ENCODE measurements at places on chromosomes 5 and 9.

GRCh38 chr9:131266266-131267229 is 9.8 kb downstream of the FAM78A start:
- no peak for DNase-seq

DNA sequence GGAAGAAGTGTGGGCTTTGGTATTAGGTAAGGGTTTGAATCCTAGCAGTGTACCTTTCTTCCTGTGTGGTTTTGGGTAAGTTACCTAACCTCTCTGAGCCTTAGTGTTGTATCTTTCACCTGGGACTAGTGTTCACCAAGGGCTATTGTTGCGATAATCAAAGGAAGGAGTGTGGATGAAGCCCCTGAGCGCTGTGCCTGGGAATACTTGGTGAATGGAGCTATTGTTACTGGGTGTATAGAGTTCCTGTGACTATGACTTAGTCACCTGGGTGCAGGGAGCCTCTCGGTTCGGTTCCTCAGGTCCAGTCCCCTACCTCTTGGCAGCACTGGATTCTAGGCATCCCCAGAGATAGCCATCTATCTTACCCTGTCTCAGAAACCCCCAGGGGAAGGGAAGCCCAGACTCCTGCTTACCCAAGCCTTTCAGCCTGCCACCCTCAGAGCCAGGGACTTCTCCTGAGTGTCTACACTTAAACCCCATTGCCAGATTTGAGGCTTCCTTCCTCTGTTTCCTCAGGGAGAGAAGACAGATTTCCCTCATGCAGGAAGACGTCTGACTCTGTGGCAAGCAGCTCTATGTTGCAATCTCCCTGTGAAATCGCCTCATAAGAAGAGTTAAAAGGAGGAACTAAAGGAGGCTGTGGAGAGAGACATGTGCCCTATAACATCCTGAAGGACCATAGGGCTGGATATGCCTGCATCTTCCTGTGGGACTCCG is 181.0 kb upstream of the PITX1 start:
- no peak for DNase-seq

DNA sequence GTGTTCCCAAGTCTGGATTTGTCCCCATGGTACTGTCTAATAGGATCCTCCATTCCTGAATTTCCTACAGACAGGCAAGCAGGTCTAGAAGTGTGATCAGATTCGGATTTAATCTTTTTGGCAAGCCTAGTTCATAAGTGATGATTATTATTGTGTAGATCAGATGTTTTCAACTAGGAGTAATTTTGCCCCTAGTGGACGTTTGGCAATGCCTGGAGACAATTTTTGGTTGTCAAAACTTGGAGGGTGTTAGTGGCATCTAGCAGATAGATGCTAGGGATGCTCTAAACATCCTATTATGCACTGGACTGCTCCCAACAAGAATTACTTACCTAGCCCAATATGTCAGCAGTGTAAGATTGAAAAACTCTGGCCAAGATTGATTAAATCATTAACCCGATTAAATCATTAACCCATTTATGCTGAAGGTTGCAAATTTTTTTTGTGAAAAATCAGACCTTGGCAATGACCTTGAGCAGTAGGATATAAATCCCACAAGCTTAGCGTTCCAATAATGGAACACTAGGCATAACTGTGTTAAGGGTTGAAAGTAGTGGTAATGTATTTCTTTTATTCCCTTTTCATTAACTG is 28.2 kb downstream of the TCERG1 start:
- DNase-seq, result no peak

- no peak for DNase-seq
Observed at GRCh38 chr5:154049636-154050035, 10.9 kb downstream of the MFAP3 start.

DNA sequence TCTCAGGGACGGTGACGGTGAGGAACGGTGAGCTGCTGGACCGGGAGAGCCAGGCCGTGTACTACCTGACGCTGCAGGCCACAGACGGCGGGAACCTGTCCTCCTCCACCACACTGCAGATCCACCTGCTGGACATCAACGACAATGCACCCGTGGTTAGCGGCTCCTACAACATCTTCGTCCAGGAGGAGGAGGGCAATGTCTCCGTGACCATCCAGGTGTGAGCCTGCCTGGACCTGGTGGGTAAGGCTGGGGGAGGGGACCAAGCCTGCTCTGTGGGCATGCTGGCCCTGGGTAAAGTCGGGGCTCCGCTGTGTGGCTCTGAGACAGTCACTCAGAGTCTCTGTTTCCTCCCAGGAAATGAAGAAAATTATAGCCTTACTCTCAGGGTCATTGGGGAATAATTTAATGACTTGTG is 29.3 kb downstream of the CDHR2 start:
- DNase-seq, result no peak

- DNase-seq, result no peak
Observed at GRCh38 chr9:17669206-17669605, 90.3 kb downstream of the SH3GL2 start.

GRCh38 chr5:66454186-66455078 is 141.8 kb upstream of the MAST4 start:
- DNase-seq, result no peak

GRCh38 chr5:142697356-142698255 is 11.7 kb upstream of the FGF1 start:
- DNase-seq, result peak; percentile 21

- DNase-seq, result no peak
Observed at GRCh38 chr5:100406640-100407039, 128.5 kb upstream of the FAM174A start.

- DNase-seq, result no peak
Observed at GRCh38 chr9:20240498-20240897, 381.8 kb downstream of the MLLT3 start.

DNA sequence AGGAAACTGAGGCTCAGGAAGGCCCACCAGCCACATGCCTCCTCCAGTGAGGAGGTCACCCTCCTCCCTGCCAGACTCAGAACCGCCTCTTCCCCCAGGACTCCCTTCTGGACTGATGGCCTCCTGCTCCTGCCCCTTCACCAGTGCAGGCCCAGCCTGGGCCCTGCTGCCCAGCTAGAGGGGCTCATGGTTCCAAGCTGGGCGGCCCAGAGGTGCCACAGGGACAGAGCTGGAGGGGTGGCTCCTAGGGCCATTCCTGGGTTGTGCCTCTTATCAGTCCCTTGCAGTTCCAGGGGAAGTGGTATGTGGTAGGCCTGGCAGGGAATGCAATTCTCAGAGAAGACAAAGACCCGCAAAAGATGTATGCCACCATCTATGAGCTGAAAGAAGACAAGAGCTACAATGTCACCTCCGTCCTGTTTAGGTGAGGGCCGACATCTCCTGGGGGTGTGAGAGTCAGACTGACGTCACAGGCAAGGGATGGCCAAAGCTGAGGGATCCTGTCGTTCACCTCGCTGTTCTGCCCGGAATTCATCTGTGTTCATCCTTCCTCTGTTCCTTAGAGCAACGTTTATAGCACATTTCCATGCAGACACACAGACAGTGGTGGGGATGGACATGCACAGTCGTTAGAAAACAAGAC is 819 bp downstream of the LCN2 start:
- no peak for DNase-seq

DNA sequence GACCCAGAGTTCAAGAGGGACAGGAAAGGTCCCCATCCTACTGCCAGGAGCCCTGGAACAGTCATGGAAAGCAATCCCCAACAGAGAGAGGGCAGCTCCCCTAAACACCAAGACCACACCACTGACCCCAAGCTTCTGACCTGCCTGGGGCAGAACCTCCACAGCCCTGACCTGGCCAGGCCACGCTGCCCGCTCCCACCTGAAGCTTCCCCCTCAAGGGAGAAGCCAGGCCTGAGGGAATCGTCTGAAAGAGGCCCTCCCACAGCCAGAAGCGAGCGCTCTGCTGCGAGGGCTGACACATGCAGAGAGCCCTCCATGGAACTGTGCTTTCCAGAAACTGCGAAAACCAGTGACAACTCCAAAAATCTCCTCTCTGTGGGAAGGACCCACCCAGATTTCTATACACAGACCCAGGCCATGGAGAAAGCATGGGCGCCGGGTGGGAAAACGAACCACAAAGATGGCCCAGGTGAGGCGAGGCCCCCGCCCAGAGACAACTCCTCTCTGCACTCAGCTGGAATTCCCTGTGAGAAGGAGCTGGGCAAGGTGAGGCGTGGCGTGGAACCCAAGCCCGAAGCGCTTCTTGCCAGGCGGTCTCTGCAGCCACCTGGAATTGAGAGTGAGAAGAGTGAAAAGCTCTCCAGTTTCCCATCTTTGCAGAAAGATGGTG is 31.6 kb downstream of the CD180 start:
- DNase-seq, result no peak

DNA sequence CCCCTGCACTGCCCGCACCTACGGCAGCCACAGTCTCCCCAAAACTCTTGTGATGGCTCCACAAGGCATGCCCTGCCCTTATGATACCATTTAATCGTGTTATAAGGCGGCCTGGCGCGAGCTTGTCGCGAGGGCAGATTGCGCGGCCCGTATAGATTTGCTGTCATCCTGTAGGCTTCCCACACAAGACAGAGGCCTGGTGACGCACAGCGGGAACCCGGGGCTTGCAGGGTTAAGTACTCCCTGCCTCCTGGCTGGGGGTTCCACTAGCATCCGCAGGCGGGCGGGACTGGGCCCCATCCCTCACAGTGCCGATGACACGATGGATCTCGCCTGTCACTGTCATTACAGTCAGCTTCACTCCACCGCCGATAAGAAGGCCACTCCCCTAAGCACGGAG is 364.9 kb upstream of the IRX2 start:
- no peak for DNase-seq

DNA sequence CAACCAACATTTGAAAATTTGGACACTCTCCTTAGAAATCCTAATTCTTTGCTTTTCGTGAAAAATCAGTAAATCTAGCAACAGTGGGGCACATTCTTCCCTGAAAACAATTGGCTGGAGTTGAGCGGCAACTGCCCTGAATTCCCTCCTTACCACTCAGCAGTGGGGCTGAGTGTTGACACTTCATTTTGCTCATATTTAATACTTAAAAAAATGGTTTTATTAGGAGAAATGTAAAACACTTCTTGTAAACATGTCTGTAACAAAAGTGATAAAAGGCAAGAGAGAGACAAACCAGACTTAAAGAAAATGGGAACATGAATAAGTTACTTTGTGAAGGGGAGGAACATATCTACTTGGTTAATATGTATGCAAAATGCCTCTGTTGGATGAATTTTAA is 193.5 kb downstream of the CNTLN start:
- DNase-seq, result no peak

DNA sequence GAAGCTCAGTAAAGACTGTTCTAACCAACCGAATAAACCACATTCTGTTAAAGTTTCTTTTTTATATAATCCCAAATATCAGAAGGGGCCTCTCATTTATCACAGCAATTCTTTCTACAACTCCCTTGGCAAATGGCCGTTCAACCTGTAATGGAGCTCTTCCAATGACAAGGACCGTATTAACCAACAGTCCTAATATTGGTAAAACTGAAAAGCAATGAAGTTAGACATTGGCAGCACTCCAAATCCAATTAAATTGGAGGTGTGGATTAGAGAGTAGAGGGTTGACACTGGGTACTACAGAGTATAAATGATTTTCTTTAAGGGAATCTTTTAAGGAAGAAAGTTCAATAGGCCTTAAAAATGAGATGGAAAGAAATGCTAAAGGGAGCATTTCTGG is 842 bp downstream of the TMED7 start:
- DNase-seq, result no peak

- DNase-seq, result no peak
Observed at GRCh38 chr5:170743876-170744212, 39.7 kb upstream of the GABRP start.

GRCh38 chr9:87950296-87950695 is 24.0 kb downstream of the CDK20 start:
- no peak for DNase-seq

- peak; percentile 67 for DNase-seq
Observed at GRCh38 chr5:126780165-126780827, 3.4 kb downstream of the LMNB1 start.

GRCh38 chr5:157721159-157721558 is 10.1 kb upstream of the THG1L start:
- DNase-seq, result no peak

GRCh38 chr5:143002459-143003327 is 232.5 kb downstream of the ARHGAP26 start:
- DNase-seq, result peak; percentile 42

DNA sequence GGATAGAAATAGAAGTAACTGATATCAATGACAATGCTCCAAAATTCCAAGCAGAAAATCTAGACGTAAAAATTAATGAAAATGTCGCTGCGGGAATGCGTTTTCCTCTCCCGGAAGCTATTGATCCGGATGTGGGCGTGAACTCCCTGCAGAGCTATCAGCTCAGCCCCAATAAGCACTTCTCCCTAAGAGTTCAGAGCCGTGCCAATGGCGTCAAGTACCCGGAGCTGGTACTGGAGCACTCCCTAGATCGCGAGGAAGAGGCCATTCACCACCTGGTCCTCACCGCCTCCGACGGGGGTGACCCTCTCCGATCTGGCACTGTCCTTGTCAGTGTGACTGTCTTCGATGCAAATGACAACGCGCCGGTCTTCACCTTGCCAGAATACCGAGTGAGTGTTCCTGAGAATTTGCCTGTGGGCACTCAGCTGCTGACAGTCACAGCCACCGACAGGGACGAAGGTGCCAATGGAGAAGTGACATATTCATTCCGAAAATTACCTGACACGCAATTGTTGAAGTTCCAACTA is 818 bp downstream of the PCDHGA10 start:
- DNase-seq, result no peak

- DNase-seq, result no peak
Observed at GRCh38 chr9:36818965-36819870, 214.8 kb downstream of the PAX5 start.

DNA sequence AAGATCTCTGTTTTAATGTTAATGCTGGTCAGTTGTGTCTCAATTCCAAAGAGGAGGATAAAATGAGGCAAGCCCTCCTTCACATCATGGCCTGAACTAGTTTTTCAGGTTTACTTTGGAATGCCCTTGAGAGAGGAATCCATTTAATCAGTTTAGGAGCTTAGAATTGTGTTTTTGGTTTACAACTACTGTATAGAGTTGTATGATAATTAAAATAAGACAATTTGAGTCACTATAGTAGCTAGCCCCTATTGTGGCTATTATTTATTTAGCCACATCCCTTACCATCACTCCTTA is 107.8 kb upstream of the PRLR start:
- DNase-seq, result no peak

DNA sequence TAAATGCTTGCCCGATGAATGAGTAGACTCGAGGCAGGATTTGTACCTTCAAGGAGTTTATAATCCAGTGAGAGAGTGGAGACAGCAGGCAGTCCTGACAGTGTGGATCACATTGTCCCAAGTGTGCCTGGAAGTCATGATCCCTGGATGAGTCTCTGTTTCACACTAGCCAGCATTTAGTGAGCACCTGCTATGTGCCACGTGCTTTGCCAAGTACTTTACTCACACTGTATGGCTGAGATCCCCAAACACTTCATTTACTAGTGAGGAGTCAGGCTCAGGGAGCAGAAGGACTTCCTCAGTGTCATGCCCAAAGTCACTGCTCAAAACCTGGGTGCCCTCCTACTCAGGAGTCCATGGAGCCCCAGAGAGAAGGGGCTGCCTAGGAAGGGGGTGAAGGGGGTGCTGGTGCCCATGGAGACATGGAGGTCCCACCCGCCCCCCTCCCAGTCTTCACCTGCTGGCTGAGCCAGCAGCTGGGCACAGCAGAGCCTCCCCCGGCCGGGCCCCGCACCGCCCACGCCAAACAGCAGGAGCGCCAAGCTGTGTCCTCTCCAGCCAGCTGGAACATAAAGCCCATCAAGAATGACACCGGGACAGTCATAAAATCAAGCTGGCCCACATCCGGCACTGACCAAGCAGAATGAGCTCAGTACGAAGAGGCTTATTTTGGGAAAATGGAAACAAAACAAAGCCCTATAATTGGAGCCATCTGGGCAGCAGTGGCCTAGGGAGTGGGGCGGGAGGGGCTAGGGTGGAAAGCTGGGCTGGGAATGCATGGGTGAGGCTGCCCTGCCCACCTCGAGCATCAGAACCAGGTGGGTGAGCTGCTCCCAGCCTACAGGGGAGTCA is 10.6 kb downstream of the LAMC3 start:
- no peak for DNase-seq
